Naive B cell (primary cell): ENCODE measurements at places on chromosomes 4 and X. TPM values are rescaled to one million over a fixed set of nuclear protein-coding genes. Genes with fewer than 3 reads are reported as not detected.

TACR3 gene
- not detected for polyA plus RNA-seq

SCD5 gene
- polyA plus RNA-seq, result 0.10 TPM

PDE6B gene
- polyA plus RNA-seq, result 24.3 TPM

ZNF718 gene
- 10.2 TPM for polyA plus RNA-seq

HOPX gene
- polyA plus RNA-seq, result 18.4 TPM

RBMXL3 gene
- not detected for polyA plus RNA-seq

KCNE5 gene
- polyA plus RNA-seq, result not detected

TSPAN7 gene
- 0.58 TPM for polyA plus RNA-seq

H2AZ1 gene
- 252 TPM for polyA plus RNA-seq

SYP gene
- 0.38 TPM for polyA plus RNA-seq

TMPRSS11E gene
- polyA plus RNA-seq, result not detected

ANTXR2 gene
- 30.6 TPM for polyA plus RNA-seq
